Esophagus muscularis mucosa (tissue), 4 donors: ENCODE measurements at places on chromosomes 7 and 10.

DNA sequence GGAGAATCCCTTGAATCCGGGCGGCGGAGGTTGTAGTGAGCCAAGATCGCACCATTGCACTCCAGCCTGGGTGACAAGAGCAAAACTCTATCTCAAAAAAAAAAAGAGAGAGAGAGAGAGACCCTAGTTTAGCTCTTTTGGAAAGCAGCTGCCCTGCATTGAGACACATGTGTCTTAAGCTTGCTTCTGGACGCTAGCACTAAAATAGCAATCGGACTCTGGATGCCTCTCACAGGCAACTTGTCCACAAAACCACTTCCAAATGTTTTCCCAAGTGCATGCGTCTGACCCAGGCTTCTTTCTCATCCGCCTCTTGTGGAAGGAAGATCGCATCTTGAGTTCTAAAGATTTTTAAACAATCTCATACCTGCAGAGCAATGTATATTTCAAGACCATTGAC lies 182.7 kb downstream of the CUX1 start:
- no peak for DNase-seq

GRCh38 chr10:61350794-61351193 lies 102.4 kb downstream of the TMEM26 start:
- DNase-seq = no peak

DNA sequence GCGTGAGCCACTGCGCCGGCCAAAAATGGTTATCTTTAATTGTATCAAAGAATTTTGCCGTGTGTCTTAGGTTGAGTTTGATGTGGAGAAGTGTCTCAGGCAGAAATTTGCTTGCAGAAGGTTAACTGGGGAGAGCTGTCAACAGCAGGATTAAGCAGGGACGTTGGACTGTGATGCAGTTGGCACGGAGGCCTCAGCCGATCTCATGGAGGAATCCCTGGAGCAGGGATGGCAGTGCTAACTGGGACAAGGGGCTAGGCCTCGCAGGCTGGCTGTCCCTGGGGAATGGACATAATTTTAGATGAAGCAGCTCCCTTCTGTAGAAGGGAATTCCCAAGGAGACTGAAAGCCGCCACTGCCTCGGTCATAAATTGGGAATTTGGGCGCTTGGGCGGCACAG lies 12.3 kb upstream of the KIF5B start:
- DNase-seq = no peak

GRCh38 chr7:90579181-90579688 lies 16.9 kb upstream of the CDK14 start:
- no peak for DNase-seq

DNA sequence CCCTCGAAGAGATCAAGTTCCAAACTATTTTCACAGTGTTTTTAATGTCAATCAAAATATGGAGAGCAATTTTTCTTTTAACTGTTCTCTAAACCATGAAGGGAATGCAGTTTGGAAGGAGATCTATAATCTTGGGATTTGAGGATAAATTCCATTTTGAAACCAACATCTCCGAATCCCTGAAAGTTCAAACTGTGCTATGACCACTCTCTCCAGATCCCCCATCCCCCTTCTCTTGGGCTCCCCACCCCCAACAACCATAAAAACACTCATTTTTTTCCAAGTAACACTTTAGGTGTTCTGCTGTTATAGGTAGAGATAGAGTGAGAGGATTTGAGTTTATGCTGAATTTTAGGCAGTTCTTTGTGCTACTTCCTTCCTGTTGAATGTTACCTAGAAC lies 1.7 kb downstream of the CALD1 start:
- DNase-seq = peak; percentile 42

DNA sequence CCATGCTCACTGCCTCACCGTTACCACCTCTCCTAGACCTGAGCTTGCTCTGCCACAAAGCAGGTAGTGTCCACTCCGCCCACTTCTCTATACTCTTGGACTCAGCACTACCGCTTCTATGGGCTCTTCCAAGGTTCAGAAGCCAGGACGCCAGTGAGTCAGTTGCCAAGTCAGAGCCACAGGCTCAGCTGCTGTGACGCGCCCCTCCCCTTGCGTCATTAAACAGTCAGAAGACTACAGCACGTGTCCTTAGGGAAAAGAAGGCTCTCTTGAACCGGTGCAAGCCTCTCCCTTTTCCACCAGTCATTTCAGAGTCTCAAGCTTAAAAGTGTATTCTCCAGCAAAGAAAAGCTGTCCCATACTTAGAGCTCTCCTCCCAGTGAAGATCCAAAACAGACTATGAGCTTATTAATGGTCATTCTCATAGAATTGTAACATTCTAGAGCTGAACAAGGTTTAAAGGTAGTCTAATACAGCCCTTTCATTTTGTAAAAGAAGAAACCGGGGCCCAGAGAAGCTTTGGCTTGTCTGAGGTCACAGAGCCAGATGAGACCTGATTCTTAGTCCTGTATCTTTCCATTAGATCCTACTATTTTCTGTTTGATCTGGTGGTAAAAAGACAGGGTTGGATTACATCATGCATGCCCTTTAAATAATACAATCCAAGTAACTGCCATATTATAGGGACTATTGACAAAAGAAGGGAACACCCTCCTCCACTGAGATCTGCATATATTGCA lies 40.9 kb upstream of the MET start:
- no peak for DNase-seq

DNA sequence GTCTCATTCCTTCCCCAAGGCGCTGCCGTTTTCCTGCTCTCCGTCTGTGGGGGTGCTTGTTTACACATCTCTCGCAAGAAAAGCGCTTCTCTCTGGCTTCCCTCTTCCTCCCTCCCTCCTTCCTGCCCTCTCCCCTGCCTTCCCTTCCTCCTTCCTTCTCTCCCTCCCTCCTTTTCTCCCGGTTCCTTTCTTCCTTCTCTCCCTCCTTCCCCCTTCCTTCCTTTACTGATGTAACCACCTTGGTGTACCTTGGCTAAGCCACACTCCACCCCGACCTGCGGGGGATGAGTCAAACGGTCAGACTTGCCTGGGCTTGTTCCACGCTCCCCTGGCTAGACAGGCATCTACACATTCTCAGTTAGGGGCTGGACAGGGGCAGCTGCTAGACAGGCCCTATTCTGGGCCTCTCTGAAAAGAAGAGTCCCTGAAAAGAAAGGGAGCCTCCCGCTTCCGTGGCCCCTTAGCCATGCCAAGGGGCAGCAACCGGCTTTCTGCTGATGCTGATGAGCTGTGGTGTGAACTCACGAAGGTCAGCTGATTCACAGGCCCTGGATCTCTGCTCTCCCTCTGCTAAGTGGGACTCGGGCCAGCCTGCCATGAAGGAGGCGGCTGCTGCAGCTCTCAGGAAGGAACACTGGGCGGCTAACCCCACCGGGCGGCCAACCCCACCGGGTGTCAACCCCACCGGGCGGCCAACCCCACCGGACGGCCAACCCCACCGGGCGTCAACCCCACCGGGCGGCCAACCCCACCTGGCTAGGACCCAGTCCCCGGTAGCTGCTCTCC lies 216.8 kb downstream of the TCERG1L start:
- DNase-seq = no peak

DNA sequence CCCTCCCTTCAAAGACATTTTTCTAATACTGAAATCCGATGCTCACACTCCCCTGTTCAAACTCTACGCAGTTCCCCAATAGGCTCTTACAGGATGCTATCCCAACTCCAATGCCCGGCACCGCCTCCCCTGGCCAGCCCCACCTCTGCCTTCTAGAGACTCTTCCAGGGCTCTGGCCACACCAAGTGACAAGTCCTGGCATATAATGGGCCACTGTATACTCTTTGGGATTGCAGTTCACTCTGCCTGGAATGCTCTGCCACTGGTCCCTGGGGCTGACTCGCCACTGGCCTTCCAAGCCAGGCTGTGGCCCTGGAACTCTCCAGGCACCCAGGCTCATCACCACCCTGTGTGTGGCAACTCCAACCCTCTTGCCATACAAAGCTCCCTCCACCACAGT lies 3.1 kb upstream of the BRI3 start:
- no peak for DNase-seq

GRCh38 chr10:131427281-131427680 lies 115.8 kb upstream of the TCERG1L start:
- no peak for DNase-seq
